Activated naive CD4-positive, alpha-beta T cell (primary cell): ENCODE measurements at places on chromosomes 2 and 18.

DNA sequence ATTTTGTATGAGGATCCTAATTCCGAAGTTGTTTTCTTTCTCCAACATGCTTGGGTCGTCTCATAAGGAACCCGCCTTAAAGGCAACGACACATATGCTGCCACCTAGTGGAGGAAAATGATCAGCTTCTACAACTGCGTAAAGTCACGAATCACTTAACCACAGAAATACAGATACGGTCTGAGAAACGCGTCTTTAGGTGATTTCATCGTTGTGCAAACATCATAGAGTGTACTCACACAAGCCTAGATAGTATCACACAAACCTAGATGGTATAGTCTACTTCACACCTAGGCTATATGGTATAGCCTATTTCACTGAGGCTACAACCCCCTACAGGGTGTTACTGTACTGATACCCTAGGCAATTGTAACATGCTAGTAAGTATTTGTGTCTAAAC is 13.1 kb downstream of the GNLY start:
- peak; percentile 16 for DNase-seq

- DNase-seq: no peak
These were observed 198.2 kb upstream of the SPRED2 start for GRCh38 chr2:65630643-65631042.

DNA sequence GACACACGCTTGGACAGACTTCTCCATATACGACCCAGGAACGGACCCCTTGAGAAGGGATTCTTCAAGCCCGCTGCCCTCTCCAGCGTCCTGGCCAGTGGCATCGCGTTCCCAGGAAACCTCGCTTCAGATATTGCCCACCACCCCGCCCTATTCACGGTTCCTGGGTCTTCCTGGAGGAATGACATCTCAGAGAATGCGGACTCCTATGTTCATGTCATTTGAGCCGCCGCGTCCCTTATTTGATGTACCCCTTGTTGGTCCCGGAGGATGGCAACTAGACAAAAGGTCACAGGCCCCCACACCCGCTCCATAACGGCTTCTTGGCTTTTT is 588 bp upstream of the CCDC93 start:
- DNase-seq: no peak

DNA sequence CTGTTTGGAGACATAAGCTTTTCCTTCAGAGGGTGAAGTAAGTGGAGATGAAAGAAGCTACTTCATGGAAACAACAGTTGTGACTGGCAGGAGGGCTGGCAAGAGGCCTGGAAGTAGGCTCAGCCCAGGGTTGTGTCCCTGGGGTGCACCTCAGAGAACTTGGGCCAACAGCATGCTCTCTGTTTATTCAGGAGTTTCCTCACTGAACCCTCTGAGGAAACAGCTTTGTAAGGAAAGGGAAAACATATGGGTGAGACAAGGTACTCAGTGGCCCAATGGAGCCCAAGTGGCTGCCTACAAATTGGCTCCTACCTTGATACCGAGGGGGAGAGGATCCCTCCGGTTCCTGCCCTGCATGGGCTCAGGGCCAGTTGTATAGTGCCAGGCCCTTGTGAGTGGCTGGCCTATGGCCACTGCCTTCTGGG is 115.5 kb upstream of the ITGA6 start:
- DNase-seq: no peak

GRCh38 chr18:27750014-27750413 is 426.9 kb downstream of the CDH2 start:
- DNase-seq: no peak

DNA sequence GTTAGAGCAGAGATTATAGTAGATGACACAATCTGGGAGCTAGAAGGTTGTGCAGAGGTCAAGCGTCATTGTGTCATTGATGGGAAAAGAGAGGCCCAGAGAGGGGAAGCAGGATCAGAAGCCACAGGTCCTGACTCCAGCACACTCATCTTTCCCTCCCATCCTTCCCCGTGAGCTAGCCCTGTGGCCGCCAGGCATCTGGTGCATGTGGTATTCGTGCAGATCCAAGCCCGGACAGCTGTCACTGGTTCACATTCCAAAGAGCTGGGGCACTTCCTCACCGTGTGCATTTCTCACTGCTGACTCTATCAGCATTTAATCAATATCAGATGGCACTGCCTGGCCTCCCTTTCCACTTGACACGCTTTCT is 94.1 kb upstream of the THOC1 start:
- no peak for DNase-seq
